ENCODE measurements at places on chromosomes 13 and 19.
A peak's percentile ranks its signal among the peaks of the same experiment; 100 is the strongest.

GRCh38 chr19:46739290-46739771 is 6.5 kb upstream of the FKRP start:
- peak; percentile 68 for DNase-seq

DNA sequence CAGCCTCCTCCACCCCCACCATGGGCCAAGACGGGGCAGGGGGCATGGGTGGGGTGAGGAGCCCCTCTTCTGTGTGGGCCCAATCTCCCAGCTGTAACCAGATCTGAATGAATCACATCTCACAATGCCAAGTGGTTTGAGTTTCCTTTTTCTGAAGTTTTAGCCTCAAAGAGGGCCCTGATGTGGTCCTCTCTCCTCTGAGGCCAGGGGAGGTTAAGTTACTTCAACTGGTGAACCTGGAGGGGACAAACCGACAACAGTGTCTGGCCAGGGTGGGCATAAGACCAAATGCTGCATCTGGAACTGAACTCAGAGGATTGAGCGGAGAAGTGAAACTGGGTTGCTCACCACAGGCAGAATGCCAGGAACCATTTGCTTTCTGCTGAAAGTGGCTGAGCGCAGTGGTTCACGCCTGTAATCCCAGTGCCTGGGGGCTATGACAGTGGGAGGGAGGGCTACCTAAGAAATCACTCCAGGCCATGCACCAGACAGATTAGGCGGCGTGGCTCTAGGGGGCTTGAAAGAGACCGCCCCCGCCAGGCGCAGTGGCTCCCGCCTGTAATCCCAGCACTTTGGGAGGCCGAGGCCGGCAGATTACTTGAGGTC is 15.4 kb upstream of the IRGC start:
- peak; percentile 25 for DNase-seq

DNA sequence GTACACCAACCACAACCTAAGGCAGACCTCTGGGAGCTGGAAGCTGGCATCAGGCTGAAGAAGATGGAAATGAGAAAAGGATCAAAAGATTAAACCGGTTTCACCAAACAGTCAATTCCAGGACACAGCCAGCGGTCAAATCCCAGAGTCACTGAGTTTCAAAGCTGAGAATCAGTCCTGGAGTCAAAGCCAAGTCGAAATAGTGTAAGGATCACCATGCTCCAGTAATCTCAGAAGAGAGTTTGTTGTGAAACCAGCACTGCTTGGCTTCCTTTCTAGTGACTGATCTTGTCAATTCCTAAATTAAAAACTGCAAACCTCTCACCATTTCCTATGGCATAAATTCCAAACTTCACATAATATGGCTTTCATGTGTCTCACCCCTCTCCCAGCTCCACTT is 198.8 kb downstream of the GPC6 start:
- DNase-seq: no peak

DNA sequence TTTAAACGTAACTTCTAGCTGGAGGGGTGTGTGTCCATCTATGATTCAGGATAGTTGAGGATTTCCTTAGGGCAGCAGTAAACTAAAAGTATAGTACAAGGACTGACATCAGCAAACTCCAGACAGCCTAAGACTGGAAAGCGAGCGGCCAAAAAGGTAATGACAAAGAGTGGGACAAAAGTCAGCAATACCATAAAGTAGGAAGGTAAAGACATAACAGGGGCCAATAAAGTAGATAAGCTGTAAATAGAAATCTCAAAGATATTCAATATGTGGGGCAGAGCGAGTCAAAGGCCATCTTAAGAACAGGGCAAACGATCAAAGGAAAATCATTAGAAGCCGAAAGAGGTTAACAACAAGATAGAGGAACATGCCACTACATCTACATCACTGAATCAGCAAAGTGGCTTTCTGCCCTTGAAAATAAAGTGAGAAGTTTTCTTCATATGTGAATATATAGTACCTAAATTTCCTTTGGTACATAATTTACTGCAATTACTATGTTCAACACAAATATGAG is 167.2 kb downstream of the DIAPH3 start:
- DNase-seq: no peak

- no peak for DNase-seq
Measured at GRCh38 chr13:40470660-40471059, 195.8 kb downstream of the FOXO1 start.

- no peak for DNase-seq
Measured at GRCh38 chr13:32413284-32413683, 14.6 kb downstream of the N4BP2L1 start.

- DNase-seq: peak; percentile 73
Measured at GRCh38 chr19:39110263-39110967, 15.2 kb upstream of the PAK4 start.

DNA sequence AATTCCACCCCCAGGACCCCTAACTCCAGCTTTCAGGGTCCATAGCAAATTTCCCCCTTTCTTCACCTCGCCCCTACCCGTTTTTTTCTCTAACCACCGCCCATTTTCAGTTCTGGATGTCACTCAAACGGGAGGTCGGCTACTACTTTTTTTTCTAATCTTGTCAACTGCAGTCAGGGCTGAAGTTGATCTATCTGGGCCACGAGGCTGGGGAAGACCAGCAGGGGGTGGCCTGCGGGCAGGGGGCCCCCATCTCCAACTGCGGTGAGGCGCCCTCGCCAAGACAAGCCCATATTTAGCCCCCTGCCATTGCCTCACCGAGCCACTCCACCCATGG is 748 bp downstream of the LHFPL6 start:
- DNase-seq: no peak

GRCh38 chr19:16015805-16016173 is 60.5 kb upstream of the TPM4 start:
- no peak for DNase-seq

- no peak for DNase-seq
Measured at GRCh38 chr19:33988601-33989000, 183.7 kb upstream of the LSM14A start.

- peak; percentile 95 for DNase-seq
Measured at GRCh38 chr13:41456768-41457588, at the start of gene RGCC. RGCC (plus strand) TSS chr13:41457550; CDS start chr13:41457708, 158 bp downstream.
